ENCODE measurements at places on chromosomes 16 and 17.
A peak's percentile ranks its signal among the peaks of the same experiment; 100 is the strongest.

- no peak for DNase-seq
Measured at GRCh38 chr16:14353340-14353739, 276.7 kb downstream of the PARN start.

- no peak for DNase-seq
Measured at GRCh38 chr16:19864566-19864965, 20.1 kb downstream of the GPRC5B start.

DNA sequence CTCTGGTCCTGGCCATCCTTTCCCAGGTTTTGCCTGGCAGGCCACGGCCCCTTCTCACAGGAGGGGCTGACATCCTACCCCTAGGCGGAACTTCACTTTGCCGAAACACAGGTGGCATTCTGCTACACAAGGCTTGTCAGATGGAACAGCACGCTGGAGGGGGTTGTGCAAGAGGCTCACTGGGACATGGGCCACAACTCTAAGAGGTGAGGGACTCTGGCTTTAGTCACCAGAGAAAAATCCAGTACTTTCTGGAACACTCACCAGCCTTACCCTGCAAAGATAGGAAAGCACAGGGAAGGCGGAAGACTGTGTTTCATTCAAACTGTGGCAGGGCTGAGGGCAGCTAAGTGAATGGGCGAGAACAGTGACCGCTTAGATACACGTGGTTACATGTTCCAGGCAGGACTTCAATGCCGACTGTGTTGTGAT is 18.3 kb downstream of the CDC42EP4 start:
- DNase-seq: peak; percentile 48

- DNase-seq: peak; percentile 78
Measured at GRCh38 chr17:66906321-66907278, 57.9 kb upstream of the CACNG4 start.

DNA sequence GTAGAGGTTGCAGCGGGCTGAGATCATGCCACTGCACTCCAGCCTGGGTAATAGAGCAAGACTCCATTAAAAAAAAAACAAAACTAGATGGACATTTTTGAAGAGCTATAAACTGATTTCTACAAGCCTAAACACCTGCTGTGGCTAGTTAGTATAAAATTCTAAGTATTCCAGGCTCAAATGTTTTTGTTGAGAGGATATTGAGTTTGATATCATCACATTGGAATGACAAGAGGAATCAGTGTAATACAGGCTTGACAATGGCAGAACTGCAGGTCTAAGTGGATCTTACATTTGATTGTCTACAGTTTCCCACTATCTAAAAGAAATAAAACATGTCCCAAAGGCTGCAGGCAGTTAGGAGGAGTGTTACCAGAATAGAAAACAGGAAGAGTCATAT is 23.9 kb upstream of the DLX3 start:
- no peak for DNase-seq

- DNase-seq: peak; percentile 28
Measured at GRCh38 chr16:54193665-54194333, 92.8 kb downstream of the IRX3 start.

DNA sequence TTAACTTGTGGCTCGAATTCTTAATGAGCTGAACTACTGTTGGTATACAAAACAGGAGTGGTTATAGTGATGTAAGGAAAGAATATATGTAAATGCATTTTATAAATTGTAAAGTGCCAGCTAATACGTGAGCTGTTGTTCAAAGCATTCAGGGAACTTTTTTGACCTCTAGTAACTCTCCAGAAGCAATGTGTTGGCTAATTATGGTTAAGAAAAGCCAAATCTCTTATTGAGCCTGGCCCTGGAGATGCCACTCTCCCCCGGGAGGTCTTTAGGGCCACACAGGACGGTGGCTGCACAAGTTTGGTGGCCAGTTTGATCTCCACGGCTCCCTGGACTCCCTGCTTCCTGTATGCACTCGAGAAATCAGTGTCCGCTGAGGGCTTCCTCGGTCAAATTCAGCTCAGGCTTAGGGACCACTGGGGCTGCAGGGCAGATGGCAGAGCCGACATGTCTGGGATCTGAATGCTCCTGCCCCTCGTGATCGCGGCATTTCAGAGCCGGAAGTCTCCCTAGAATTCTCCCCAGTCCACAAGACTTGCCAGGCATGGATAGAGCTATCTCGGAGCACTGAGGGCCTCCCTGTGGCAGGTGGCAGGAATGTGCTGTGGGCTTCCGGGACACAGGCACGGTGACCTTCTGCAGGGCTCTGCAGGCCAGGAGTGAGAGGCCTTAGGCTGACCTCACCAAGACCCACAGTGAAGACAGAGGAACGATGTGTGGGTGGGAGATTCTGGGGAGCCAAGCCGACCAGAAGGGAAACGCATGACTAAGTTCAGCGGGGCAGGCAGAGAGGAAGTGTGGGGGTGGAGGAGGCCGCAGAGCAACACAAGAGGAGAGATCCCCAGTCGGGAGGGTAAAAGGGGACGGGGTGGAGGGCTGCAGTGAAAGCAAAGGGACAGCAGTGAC is 18.6 kb upstream of the PITPNM3 start:
- peak; percentile 35 for DNase-seq

DNA sequence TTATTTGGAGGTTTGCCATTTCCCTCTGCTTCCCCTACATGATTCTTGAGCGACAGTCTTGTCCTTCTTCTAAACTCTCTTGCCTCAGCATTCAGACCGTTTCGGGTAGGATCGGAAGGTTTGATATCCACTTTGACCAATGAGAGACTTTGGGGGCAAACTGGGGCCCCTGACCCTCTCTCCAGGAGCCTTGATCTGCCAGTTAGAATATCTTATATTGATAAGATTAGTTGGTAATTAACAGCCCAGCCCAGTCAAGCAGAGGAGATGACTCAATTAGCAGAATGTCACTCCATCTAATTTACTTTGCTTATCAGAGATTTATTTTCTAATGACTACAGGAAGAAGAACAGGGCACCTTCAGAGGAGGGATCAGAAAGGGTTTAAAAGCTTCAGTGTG is 532.8 kb downstream of the XYLT1 start:
- no peak for DNase-seq

DNA sequence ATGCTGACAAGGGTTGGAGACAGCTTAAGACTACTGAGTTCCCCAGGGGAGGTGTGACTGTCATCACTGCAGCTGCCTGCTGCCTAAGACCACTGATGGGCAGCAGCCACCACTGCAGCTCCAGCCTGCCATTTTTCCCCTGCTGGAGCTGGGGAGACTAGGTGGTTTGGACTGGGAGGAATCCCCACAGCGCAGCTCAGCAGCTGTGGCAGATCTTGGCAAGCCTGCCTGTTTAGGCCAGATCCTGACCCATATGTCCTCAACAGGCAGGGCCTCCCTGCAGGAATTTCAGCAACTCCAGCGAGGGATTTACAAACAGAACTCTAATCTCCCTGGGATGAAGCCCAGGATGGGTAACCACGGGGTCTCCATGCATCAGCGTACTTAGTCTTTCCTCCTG is 356.4 kb upstream of the TOM1L1 start:
- no peak for DNase-seq

GRCh38 chr17:59790910-59791309 is 83.5 kb downstream of the VMP1 start:
- peak; percentile 33 for DNase-seq

DNA sequence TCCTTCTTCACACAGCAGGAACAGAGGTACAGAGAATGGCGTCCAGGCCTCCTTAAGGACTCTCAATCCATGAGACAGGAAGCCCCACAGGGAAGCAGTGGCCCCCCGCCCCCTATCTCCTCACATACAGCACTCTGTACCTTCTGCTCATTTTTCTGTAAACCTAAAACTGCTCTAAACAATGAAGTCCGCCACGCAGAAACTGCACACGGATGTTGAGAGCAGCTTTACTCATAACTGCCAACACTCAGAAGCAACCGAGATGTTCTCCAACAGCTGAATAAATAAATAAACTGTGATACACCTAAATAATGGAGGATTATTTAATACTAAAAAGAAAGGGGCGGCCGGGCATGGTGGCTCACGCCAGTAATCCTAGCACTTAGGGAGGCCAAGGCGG is 9.9 kb downstream of the TBC1D16 start:
- no peak for DNase-seq

DNA sequence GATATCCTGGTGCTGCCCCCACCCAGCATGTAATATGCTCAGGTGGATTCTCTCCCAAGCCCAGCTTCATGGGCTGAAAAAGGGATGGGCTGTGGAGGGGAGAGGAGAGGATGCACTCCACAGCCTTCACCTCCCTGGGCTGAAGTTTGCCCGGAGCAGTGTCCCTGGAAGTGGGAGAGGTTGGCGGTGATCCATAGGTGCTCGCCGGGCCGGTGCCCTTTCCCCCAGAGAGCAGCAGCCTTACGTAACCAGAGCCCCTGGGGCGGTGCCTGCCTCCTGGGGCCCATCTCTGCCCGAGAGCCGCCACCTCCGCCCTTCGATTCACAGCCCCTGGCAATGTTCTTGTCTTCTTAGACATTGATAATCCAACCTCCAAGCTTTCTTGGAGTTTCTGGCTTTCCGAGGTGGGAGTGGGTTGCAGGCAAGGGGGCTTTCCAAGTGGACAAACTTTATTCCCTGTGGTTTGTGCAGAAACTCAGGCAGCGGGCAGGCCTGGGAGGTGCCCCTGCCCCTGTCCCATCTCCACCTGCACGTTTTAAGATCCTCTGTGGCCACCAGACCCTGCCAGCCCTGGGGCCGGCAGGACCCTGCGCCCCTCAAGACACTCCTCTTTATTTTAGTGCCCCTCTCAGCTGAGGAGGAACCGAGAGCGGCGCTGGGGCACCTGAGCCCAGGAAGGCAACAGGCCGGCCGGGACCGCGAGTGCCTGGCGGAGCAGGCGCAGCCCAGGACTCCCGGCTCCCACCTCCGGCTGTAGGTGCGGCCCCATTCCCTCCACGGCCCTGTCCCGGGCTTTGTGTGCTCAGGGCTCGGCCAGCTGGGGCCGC is 3.1 kb upstream of the WDR90 start:
- no peak for DNase-seq

GRCh38 chr16:48680881-48681280 is 70.9 kb upstream of the N4BP1 start:
- DNase-seq: no peak
